ENCODE measurements at places on chromosomes 2 and 18.

- no peak for DNase-seq
These were observed 43.9 kb upstream of the RFX8 start for GRCh38 chr2:101518578-101519492.

DNA sequence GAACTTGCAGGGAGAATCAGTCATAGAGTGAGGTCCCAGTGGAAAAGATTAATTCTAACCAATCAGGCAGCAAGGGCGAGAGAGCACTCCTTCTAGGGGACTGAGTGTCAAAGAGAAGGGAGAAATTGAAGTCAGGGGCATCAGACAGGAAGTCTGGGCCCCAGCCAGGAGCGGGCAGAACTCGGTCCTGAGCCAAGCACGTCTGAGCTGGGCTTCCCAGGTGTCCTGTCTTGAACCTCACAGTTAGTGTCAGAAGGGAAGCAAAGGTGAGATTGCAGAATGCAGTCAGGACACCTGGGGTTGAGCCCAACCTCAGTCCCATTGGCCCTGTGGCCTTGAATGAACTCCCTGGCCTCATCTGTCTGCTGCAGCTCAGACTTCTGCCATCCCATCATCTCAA lies 220.9 kb downstream of the SMAD2 start:
- no peak for DNase-seq

- no peak for DNase-seq
These were observed 462.7 kb downstream of the METTL4 start for GRCh38 chr18:2108591-2108990.

DNA sequence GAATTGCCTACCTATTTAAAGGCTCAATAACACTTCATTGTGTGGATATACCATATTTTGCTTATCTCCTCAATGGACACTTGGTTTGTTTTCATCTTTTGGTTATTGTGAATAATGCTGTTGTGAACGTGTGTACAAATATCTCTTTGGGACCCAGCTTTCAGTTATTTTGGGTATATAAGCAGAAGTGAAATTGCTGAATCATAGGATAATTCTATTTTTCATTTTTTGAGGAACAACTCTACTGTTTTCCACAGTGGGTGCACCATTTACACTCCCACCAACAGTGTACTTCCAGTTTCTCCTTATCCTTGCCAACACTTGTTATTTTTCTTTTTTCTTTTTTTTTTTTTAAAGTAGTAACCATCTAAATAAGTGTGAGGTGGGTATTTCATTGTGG lies 29.0 kb downstream of the PTPN4 start:
- DNase-seq = no peak

- peak; percentile 55 for DNase-seq
These were observed 1.2 kb downstream of the YPEL5 start for GRCh38 chr2:30147715-30148610.

DNA sequence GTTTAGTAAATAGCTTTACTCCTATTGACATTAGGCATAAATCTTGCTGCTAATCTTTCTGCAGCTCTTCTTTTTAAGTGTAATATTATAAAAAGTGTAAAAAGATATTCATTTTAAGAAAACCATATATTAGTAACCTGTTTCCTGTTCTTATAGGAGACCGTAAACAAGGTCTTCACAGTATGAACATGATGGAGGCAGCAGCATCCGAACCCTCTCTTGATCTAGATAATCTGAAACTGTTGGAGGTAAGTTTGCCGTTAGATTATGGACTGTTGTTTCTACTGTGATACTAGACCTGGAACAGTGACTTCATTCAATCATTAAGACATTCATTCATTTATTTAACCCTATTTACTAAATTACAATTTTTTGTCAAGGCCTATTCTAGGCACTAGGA lies 120.0 kb upstream of the FAM117B start:
- DNase-seq = no peak

DNA sequence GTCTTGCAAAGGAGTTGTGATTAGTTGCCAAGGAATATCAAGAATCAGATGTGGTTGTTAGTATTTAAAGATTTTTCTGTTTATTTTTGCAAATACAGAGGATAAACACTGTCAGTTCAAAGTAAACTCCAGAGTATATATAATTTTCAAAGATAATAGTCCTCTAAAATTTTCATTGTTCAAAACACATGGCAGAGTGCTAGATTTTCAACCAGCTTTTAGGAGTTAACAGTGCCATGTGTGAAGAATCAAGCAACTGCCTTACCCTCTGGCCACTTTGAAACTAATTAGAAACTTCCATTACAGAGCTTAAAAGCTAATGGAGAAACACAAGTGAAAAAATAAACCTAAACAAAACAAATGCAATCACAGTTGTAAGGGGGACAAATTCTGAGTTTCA lies 1605.6 kb upstream of the ZEB2 start:
- no peak for DNase-seq

- DNase-seq = no peak
These were observed 33.8 kb downstream of the RBKS start for GRCh38 chr2:27856386-27856785.

GRCh38 chr18:26635466-26635865 lies 87.1 kb upstream of the KCTD1 start:
- no peak for DNase-seq

- no peak for DNase-seq
These were observed 67.4 kb downstream of the GYPC start for GRCh38 chr2:126723281-126723815.

DNA sequence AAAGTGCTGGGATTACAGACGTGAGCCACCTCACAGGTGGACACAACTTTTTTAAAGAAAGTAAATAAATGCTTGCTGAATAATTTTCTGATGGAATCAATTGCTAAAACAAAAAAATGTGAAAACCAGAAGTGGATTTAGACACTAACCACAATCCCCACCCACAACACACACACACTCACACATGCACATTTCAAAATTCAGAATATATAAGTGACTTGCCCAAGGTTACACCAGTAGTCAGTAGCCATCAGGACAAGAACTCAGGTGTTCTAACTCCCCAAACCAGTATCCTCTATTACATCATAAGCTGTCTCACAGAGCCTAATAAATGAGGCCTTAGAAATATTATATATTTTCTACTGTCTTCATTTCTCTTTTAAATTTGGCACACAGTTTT lies 1923.6 kb upstream of the PIK3C3 start:
- DNase-seq = no peak

DNA sequence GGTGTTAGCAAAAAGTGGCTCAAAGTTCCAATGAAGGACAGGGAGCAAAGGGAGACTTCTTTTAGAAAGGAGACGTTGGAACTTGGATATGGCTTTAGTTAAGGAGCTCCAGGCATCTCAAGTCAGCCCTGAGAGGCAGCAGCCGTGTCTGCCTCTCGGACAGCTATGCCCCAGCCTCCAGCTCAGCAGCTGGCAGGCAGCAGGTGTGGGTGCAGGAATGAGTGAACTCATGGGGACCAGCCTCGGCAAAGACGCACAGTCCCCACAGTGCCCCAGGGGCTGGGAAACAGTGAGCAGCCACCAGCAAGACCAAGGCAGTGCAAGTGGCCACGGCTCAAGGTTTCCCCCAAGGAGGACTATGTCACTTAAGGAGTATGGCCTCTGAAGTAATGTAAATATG lies 1.6 kb upstream of the LRRFIP1 start:
- no peak for DNase-seq

DNA sequence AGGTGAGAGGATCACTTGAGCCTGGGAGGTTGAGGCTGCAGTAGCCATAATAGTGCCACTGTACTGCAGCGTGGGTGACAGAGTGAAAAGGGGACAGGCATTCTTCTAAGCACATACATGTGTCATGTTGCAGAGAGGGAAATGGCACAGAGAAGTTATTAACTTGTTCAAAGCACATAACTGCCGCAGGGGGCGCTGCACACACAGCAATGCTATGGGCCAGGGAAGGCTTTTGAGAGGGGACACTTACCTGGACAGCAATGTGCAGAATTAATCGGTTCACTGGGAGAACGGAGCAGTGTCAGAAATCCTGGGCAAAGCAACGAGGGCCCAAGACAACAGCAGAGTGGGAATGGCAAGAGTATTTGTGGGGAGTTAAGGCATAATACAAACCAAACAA lies 2.4 kb downstream of the SCYGR8 start:
- DNase-seq = no peak

DNA sequence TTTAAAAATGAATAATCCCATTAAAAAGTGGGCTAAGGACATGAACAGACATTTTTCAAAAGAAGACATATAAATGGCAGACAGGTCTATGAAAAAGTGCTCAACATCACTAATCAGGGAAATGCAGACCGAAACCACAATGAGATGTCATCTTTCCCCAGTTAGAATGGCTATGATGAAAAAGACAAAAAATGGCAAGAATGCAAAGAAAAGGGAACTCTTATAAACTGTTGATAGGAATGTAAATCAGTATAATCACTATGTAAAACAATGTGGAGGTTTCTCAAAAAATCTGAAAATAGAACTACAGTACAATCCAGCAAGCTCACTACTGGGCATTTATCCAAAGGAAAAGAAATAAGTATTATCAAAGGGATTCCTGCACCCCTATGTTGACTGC lies 169.2 kb downstream of the METTL4 start:
- DNase-seq = no peak

- DNase-seq = no peak
These were observed 335.8 kb downstream of the RAD51AP2 start for GRCh38 chr2:17182399-17182798.

DNA sequence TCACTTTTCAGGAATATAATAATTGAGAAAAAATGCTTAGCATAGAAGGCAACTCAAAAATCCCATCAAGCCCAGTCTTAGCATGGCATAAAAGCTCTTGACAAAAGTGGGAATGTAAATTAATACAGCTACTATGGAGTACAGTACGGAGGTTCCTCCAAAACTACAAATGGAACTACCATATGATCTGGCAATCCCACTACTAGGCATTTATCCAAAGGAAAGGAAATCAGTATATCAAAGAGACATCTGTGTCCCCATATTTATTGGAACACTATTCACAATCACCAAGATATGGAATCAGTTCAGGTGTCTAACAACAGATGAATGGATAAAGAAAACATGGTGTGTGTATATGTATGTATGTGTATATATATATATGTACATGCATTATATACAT lies 28.8 kb downstream of the ITGAV start:
- DNase-seq = no peak

DNA sequence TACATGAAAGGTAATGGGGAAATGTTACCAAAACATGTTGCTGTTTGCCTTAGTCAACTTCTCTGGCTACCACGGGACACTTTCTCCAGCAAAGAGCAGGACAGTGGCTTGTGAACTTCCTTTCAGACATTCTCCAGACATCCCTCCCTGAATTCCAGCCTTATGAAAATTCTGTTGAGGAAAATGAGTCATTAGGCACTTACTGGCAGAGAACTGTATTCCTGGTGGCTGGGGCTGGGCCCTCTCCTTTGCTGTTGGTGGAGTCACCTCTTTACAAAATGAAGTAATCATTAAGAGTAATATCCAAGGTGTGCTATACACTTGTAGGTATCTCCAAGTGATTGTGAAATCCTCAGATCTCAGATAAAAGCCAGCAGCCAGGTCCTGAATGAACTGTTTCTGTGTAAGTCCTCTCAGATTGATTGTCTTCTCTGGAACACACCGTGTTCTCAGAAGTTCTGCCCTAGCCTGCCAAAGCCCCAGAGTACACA lies 1.3 kb upstream of the FAP start:
- no peak for DNase-seq

- DNase-seq = no peak
These were observed 20.4 kb upstream of the IMPA2 start for GRCh38 chr18:11960743-11961380.

GRCh38 chr2:32058130-32058529 lies 5.2 kb upstream of the SPAST start:
- no peak for DNase-seq

- DNase-seq = no peak
These were observed 930.9 kb upstream of the FAM98A start for GRCh38 chr2:34529965-34530364.

GRCh38 chr2:214569419-214570035 lies 158.7 kb downstream of the VWC2L start:
- no peak for DNase-seq

DNA sequence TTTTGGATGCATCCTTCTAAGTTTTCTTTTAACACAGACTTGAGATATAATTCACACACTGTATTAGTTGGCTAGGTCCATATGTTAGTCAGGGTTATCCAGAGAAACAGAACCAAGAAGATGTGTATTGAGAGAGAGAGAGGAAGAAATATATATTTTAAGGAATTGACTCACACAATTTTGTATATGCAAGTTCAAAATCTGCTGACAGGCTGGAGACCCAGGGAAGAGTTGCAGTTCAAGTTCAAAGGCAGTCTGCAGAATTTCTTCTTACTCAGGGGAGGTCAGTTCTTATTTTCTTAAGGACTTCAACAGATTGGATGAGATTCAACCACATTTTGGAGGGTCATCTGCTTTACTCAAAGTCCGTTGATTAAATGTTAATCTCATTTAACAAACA lies 23.0 kb upstream of the MRO start:
- no peak for DNase-seq

DNA sequence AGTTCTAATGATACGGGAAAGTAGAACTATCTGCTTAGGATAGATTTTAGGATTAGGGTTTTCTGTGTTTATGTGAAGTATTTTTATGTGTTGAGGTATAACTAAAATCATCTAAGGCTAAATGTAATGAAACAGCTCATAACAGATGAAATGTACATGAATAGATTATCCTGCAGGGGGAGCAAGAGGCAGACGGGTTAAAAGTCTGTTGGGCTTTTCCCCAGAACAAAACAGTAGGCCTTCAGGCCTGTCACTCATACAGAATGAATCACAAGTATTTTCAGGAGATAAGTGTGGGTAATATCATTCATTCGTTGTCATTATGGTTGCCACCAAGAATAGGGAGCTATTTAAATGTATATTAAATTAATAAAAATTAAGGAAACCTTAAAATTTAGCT lies 107.9 kb upstream of the IL1R2 start:
- DNase-seq = no peak

- DNase-seq = no peak
These were observed 235.8 kb upstream of the FN1 start for GRCh38 chr2:215671691-215672090.

DNA sequence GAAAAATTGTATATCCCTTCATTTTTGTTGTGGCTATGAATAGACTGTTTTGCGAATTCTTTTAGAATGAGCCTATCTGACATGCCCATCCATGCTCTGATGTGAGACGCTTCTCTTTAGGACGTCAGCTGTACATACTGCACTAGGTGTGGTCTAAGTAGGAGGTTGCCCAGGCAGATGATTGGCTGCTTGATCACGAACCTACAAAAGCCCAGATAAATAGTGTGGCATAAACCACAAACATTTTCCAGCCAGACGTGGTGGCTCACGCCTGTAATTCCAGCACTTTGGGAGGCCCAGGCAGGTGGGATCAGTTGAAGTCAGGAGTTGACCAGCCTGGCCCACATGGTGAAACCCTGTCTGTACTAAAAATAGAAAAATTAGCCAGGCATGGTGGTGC lies 251.8 kb downstream of the AGAP1 start:
- no peak for DNase-seq

DNA sequence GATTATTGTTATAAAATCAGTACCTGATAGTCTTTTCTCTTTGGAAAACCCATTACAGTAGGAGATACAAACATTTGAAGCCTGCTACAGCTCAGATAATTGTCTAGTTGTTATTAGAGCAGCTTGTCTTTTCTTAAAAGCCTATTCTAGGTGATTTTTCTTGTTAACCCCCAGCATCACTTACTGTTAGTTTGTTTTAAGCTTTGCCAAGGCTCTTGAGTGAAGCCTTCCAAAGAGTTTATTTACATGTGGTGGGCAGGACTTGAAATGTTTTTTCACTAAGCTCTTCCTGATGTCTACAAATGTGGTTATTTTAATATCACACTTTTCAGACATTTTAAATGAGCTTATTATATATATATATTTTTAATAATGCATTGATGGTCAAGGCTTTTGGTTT lies 791.3 kb downstream of the PLCL1 start:
- no peak for DNase-seq

GRCh38 chr2:17800219-17800618 lies 16.0 kb upstream of the MSGN1 start:
- no peak for DNase-seq

All from stimulated activated CD8-positive, alpha-beta memory T cell treated with anti-CD3 and anti-CD28 coated beads, Interleukin-4, amount 100 ng/mL, for 1 hour (primary cell).